ENCODE measurements at places on chromosomes 3 and 15.
A peak's percentile ranks its signal among the peaks of the same experiment; 100 is the strongest.

DNA sequence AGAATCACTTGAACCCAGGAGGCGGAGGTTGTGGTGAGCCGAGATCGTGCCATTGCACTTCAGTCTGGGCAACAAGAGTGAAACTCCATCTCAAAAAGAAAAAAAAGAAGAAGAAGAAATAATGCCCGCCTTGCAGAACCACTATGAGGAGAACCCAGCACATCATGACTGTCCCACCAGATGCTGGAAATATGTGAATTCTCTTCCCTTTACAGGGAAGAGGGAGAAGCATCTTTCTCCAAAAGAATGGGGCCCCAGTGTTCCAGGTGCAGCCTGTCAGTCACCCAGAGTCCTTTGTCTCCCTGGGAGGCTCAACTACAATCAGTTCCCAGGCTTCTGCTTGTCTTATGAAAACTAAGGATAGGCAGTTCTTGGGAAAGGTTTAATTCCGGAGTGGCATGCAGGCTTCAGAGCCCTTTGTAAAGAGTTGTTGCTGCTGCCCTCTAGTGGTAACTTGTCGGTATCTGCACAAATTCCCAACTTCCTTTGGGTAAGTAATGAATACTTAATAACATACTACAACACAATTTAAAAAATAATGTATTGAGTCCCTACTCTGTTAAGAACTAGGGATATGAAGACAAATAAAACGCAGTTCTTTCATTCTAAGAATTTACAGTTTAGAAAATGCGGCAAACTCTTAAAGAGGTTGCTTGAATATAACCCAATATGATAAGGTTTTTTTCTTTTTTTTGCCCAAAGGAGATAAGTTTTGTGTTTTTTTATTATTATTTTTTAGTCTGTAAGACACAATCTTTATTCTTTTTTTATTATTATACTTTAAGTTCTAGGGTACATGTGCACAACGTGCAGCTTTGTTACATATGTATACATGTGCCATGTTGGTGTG lies 18.6 kb upstream of the TICRR start:
- DNase-seq, result no peak

DNA sequence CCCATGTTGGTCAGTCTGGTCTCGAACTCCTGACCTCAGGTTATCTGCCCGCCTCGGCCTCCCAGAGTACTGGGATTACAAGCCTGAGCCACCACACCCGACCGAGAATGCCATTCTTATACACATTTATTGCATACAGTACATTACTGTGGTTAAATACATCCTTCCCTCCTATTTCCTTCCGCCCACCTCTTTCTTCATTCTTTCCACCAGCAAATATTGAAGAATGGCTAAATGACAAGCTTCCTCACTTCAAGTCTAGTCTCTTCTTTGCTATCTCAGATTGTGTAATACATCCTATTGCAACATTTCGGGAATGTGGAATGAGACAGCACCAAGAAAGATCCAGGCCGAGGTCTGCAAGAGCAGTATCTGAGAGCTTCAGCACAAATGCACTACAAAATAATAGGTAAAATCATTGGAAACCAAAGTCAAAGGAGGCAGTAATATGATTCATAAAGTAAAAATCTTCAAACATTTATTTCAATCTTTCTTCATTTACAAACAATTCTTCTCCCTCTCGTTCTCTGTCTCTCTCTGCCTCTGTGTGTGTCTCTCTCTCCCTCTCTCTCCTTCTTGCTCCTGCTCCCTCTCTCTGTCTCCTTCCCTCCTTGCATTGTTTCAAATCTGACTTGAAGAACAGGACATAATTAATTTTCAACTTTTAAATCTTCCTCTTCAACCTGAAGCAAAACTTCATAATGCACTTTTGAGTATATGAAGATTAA lies 94.7 kb upstream of the TGFBR2 start:
- no peak for DNase-seq

- DNase-seq, result no peak
Observed at GRCh38 chr3:20236603-20237002, 50.6 kb upstream of the SGO1 start.

DNA sequence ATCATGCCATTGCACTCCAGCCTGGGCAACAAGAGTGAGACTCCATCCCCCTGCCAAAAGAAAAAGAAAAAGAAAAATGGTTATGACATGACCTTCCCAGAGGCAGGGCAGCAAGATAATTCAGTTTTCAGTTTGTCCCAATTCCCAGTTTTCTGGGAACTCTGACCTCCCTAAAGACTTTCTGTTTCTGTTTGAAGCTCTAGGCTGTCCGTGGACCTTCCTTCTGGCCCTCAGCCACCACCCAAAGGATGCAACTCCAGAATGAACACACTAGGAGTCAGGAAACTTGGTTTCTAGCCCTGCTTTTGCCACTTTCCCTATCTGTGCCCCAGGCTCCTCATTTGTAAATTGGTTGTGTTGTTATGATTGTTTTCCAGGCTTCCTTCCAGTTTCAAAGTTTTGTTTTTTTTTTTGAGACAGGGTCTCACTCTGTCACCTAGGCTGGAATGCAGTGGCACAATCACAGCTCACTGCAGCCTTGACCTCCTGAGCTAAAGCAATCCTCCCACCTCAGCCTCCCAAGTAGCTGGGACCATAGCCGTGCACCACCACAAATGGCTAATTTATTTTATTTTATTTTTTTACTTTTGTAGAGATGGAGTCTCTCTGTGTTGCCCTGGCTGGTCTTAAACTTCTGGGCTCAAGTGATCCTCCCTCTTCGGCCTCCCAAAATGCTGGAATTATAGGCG lies 68.6 kb downstream of the CDC25A start:
- DNase-seq, result peak; percentile 65

DNA sequence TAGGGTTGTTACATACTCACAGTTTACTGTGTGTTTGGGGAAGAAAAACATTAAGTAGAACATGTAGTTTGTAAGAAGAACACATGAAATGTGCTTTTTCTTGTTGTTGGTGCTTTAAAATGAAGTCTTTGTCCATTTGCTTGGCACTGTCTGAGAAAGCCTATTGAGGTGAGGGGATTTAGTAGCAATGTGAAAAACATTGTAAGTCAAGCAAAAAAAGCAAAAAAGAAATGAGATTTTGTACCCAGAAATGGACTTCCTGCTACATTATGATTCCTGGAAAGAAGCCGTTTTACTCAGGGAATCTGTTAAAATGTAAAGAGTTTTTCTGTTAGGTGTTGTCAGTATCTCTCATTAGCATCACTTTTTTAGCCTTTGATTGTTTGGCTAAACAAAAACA lies 59.9 kb downstream of the KAT2B start:
- no peak for DNase-seq

GRCh38 chr3:177753451-177754155 lies 556.3 kb upstream of the TBL1XR1 start:
- peak; percentile 75 for DNase-seq

GRCh38 chr3:190017521-190018288 lies 103.0 kb downstream of the P3H2 start:
- no peak for DNase-seq

DNA sequence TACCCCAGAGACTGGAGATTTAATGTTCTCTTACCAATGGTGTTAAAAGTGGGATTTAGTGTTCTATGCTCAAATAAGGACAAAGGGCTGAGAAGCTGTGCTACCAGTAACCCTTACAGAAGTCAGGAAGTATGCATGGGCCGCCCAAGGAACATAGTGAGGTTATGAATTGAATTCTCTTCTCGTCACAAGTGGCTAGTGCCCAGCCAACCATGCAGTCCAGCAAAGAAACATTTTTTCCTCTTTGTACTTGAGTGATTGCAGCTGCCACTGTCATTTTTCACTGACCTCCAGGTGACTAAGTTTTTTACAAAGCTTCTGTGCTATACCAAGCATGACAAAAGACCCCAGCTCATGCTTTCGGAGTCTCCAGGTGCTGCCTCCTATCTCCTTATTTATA lies 110.6 kb upstream of the DCBLD2 start:
- no peak for DNase-seq

GRCh38 chr3:169430707-169431404 lies 232.7 kb downstream of the MECOM start:
- no peak for DNase-seq

DNA sequence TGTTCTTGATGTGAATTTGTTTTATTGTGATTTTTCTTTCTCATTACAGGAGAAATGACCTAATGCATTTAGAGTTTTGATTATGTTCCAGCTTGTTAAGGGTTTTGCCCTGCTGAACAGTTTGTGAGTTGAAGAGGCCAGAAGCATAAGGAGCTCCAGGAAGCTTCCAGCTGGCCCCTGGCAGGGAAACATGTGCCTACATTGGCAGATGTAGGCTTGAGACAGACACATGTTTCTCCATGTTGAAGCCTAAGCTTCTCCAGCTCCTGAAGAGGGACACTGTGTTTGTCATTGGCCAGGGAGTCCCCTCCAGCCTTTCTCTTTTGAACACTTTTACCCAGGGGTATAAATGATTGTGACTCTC lies 88.4 kb downstream of the ASB7 start:
- no peak for DNase-seq

- peak; percentile 79 for DNase-seq
Observed at GRCh38 chr15:51750792-51751696, at the start of gene TMOD2. TSS of gene TMOD2 (plus strand) at chr15:51751597. CDS start at chr15:51766442, 14,845 bp downstream.

- DNase-seq, result peak; percentile 53
Observed at GRCh38 chr3:194166682-194167479, 30.9 kb downstream of the HES1 start.

- no peak for DNase-seq
Observed at GRCh38 chr3:155554777-155555451, 190.0 kb downstream of the PLCH1 start.

- DNase-seq, result no peak
Observed at GRCh38 chr3:119562307-119562961, 3.0 kb upstream of the CD80 start.

DNA sequence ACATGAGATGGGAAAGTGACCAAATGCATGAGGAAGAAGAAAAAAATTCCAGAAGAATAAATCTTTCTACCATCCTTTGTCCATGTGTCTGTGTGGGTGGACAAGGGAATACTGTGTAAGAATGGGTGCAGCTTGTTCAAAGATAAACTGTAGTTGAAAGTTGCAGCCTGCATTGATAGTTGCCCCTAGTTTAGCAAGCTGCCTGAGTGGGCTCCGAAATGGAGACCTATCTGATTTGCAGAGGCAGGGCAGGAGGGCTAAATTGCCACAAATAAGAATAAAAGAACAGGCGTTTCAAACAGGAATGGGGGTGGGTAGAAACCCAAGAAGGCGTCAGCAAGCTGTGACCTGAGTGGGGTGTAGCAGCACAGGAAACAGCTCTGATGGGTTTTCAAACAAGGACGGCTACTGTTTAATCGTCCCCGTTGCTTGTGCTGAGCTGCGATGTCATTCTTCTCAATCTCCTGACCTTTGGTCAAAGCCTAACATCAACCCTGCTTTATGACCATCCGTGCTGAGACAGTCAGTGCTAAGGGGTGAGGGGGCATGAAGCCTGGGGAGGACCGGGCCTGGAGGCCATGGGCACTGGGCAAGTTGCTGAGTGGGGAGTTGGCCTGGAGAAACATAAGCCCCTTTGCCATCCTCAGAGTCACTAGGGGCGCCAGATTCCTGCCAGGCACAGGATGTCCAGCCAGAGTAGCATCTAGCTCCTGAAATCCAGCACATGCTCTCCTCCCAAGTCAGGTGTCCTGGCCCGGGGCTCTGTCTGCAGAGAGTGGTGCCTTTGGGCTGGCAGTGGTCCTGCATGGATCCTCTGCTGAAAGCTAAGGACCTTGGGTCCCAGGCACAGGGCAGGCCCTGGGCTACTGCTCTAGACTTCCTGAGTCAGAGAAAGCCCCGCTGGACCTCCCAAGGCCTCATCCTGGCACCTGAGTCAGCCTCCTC lies 19.2 kb upstream of the C15orf39 start:
- DNase-seq, result peak; percentile 21

DNA sequence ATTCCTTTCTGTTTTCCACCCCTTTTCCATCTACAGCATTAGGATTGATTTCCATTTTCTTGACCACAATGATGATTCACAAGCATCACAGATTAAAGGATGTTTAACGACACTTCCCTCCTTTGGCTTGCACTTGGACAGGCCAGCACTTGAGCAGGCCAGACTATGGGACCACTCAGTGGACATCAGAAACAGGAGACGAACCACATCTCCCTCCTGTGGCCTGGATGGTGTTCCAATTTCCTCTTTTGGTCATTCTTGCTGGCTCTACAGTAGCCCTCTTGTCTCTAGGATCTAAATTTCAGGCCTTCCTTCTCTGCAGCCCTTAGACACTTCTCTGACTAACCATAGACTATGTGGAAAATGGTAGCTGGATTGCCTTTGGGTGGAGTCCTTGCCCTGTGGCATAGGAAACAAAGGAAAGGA lies 78.8 kb upstream of the BOC start:
- no peak for DNase-seq

DNA sequence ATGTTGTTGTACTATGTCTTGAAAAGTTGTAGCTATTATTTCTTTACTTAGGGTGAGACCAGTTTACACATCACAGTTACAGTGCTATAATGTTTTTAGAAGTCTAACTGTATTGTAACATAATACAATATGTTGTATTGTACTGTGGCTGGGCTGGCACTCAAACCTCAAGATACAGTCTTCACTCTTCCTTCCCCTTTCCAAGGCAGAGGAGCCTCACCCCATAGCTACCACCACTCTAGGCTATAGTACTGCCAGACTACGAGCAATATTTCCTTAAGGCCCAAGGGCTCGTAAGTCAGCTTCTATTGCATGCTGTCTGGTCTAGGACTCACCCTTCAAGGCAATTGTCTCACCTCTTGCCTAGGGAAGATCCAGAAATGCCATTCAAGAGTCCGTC lies 597.7 kb downstream of the OTOL1 start:
- DNase-seq, result no peak

DNA sequence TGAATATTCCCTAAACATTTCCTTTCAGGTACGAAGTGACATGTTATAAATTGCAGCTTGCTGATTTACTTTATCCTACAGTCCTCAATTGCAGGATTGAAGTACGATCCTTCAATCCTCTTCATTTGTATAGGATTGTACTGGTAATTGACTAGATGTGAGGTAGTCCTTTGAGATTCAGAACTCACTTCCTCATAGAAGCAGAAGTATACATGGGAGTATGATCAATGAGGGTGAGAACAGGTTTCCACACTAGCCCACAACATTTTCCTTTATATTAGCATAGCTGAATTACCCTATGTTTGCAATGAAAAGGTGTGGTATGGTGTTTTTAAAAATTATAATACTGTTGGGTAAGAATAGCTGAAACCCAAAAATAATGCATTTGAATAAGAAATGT lies 160.0 kb upstream of the UMPS start:
- no peak for DNase-seq

DNA sequence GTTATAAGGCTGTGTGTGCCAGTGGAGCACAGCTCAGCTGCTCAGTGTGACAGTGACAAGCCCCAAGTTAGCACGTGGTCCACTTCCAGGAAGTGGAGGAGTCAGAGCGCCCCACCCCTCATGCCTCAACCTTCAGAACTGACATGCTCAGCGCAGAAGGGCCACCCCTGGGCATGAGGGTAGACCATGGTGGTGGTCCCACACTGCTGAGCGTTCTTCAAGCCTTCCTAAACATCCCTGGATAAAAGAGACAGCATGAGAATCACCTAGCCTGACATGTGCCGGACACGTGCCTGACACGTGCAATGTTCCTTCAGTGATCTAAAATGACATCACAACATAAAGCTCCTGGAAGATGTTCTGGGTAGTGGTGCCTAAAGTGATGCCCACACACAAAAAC lies 16.8 kb downstream of the ATP10A start:
- DNase-seq, result no peak

GRCh38 chr15:71373917-71374316 lies 258.6 kb downstream of the THSD4 start:
- no peak for DNase-seq

GRCh38 chr3:143330296-143330868 lies 210.8 kb downstream of the CHST2 start:
- DNase-seq, result no peak

- no peak for DNase-seq
Observed at GRCh38 chr3:172259111-172259541, 189.1 kb downstream of the GHSR start.

- DNase-seq, result no peak
Observed at GRCh38 chr3:46360907-46361306, 7.0 kb downstream of the CCR2 start.

Data from left ventricle myocardium superior (tissue), 1 donor.